ENCODE measurements at places on chromosomes 1 and 21. TPM values are rescaled to one million over a fixed set of nuclear protein-coding genes. Genes with fewer than 3 reads are reported as not detected.

DNA sequence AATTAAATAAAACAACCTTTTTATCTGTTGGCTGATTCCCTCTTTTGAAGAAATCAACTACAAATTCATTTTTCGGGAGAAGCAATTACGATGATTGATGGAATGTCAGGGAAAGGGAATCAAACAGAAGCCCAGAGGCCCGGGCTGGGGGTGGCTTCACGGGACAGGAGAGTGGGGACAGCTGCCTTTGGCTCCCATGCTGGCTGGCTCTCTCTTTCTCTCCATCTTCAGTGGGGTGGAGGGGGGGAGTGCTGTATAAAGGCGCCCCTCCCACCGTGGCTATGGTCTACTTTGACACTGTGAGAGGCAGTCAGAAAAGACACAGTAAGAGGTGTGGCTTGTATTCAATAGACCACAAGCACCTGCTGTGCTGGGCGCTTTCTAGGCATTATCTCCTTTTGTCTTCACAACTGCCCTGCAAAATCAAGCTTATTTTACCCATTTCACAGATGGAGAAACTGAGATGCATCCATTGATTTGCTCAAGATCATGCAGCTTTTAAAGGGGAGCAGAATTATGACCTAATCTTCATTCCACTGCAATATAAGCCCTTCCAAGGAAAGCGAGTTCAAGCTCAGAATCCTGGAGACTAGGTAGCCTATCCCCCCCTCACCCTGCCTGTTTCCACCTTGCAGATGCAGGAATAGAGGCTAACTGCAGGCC is 92.9 kb downstream of the GRIK3 start:
- H3K27ac ChIP-seq = no peak overlapping the region
- no peak overlapping the region for H3K4me3 ChIP-seq
- H3K4me1 ChIP-seq = no peaks in the 10 kb centered on the region
- DNase-seq = no peak
- H3K27me3 ChIP-seq = peaks cover 44% of the 10 kb centered on the region
- H3K36me3 ChIP-seq = no peaks in the 10 kb centered on the region

- H3K27me3 ChIP-seq = no peaks in the 10 kb centered on the region
- no peak overlapping the region for H3K4me3 ChIP-seq
- peak overlapping the region; percentile 17 for H3K27ac ChIP-seq
- H3K36me3 ChIP-seq = no peaks in the 10 kb centered on the region
- peaks cover 7% of the 10 kb centered on the region for H3K4me1 ChIP-seq
- DNase-seq = peak; percentile 37
Observed at GRCh38 chr1:19370453-19371170, 58.5 kb downstream of the SLC66A1 start.

- no peaks in the 10 kb centered on the region for H3K4me1 ChIP-seq
- no peaks in the 10 kb centered on the region for H3K36me3 ChIP-seq
- no peaks in the 10 kb centered on the region for H3K27me3 ChIP-seq
- DNase-seq = no peak
Observed at GRCh38 chr1:178109348-178110143, 15.6 kb downstream of the RASAL2 start.

GRCh38 chr1:20593756-20594155 is 4.9 kb downstream of the CDA start:
- DNase-seq = no peak
- H3K27me3 ChIP-seq = peaks cover 14% of the 10 kb centered on the region
- peaks cover 26% of the 10 kb centered on the region for H3K4me1 ChIP-seq
- H3K27ac ChIP-seq = no peak overlapping the region

DNA sequence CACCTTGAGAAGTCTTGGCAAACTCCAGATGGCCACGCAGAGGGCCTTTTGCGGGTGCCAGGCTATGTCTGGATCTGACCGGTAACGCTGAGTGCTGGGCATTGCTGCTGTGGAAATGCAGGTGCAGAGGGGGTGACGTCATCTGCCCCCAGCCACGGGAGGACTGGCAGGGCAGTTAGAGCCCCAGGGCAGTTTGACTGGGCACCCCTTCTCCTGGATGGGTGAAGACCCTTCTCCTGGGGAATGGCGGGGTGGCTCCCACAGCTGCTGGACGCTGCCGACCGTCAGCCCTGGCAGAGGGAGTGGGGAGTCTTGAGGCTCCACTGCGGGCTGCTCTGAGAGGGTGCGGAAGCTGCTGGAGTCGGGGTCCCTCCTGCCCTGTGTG is 12.6 kb upstream of the EDN2 start:
- H3K4me3 ChIP-seq = no peak overlapping the region
- peaks cover 17% of the 10 kb centered on the region for H3K4me1 ChIP-seq
- DNase-seq = no peak

GRCh38 chr1:8767006-8767405 is 50.4 kb downstream of the RERE start:
- H3K36me3 ChIP-seq = no peaks in the 10 kb centered on the region
- no peaks in the 10 kb centered on the region for H3K27me3 ChIP-seq
- no peak overlapping the region for H3K4me3 ChIP-seq
- H3K27ac ChIP-seq = no peak overlapping the region

GRCh38 chr1:16164213-16165072 is 8.6 kb upstream of the EPHA2 start:
- no peaks in the 10 kb centered on the region for H3K27me3 ChIP-seq
- H3K27ac ChIP-seq = no peak overlapping the region
- H3K4me3 ChIP-seq = no peak overlapping the region
- DNase-seq = no peak
- peaks cover 18% of the 10 kb centered on the region for H3K4me1 ChIP-seq

GRCh38 chr1:45802343-45803298 is 791 bp upstream of the MAST2 start:
- peaks cover 19% of the 10 kb centered on the region for H3K4me1 ChIP-seq
- peak overlapping the region; percentile 74 for H3K27ac ChIP-seq
- DNase-seq = peak; percentile 71
- no peaks in the 10 kb centered on the region for H3K27me3 ChIP-seq
- no peaks in the 10 kb centered on the region for H3K36me3 ChIP-seq
- peak overlapping the region; percentile 52 for H3K4me3 ChIP-seq

DNA sequence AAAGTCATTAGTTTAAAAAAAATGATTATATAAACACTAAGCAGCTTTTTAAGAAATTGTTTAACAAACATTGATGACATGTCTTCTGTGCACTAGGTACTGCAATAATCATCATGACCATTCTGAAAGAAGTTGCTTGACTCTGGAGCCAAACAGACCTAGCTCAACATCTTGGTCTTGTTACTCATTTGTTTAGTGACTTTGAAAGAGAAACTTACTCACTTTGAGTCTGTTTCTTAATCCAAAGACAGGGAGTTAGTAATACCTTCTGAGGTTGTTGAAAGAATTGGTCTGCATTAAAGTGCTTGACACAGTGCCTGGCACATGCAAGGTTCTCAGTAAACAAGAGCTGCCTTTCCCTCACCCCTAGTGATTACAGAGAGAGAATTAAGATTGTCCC is 84.4 kb downstream of the SGIP1 start:
- H3K36me3 ChIP-seq = no peaks in the 10 kb centered on the region
- no peak overlapping the region for H3K27ac ChIP-seq
- DNase-seq = no peak
- no peaks in the 10 kb centered on the region for H3K27me3 ChIP-seq
- no peaks in the 10 kb centered on the region for H3K4me1 ChIP-seq

DNA sequence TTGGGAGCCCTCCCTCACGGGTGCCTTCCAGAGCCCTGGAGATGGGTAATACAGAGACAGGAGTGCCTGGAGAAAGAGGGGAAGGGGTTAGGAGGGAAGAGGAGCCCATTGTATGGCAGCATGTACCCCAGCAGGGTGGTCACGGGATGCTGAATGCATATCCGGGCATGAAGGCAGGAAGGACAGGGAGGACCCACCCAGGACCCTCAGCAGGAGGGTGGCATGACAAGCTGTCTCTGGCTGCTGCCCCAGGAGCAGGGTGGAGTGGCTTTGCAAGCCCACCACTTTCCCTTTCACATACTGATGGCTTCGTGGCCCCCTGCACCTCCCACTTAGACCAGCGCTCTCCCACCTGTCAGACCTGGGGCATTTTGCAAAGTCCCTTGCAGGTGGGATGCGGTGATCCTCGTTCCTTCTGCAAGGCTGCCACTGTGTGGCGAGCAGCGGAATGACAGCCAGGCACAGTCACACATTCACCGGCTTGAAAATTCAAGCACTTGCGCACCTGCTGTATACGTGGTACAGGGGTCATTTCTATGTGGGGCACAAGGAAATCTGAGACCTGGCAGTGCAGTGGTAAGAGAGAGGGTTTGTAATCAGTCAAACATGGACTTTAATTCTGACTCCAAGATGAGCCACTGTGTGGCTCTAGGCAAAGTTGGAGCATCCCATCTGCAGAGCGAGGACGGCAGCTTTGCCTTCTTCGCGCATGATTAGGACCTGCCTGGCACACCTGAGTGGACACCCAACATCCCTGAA is 53.2 kb upstream of the TMEM51 start:
- H3K36me3 ChIP-seq = no peaks in the 10 kb centered on the region
- H3K4me1 ChIP-seq = no peaks in the 10 kb centered on the region
- no peak overlapping the region for H3K27ac ChIP-seq
- H3K27me3 ChIP-seq = peaks cover 32% of the 10 kb centered on the region
- DNase-seq = peak; percentile 41

DNA sequence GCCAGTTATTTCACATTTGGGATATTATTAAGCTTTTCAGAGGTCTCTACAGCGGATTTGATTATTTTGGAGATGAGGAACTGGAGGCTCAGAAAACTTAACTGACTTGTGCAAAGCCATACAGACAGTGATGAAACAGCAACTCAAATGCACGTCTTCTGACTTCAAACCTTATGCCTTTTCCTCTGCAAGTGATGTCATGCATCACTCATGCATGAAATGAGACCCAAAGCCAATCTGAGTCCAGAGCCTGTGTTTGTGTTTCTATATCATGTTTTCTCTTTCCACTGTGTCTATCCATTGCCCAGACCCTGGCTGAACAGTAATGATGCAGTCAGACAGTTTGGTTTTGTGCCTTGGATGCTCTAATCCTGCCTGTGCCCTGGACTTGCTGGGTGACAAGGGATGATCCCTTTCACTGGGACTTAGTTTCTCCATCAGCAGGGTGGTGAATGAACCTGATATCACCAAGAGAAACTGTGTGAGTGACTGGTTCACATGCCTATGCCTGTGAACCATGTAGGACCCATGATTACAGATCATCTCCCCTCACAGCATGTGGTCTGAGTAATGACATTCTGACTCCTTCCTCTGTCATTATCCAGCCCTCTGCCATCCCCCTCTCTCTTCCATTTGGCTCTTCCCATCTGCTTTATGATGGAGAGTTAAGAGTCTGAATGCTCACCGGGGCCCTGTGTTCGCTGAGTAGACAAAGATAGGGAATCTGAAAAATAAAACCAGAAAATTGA is 33.4 kb downstream of the SLAMF6 start:
- peaks cover 3% of the 10 kb centered on the region for H3K27me3 ChIP-seq
- no peak overlapping the region for H3K27ac ChIP-seq
- no peak overlapping the region for H3K4me3 ChIP-seq

- no peak for DNase-seq
- no peaks in the 10 kb centered on the region for H3K36me3 ChIP-seq
- H3K27ac ChIP-seq = no peak overlapping the region
- H3K4me1 ChIP-seq = no peaks in the 10 kb centered on the region
- no peak overlapping the region for H3K4me3 ChIP-seq
- H3K27me3 ChIP-seq = no peaks in the 10 kb centered on the region
Observed at GRCh38 chr1:191870490-191870889, 287.8 kb upstream of the RGS18 start.

- H3K27me3 ChIP-seq = no peaks in the 10 kb centered on the region
- H3K4me3 ChIP-seq = no peak overlapping the region
- peaks cover 34% of the 10 kb centered on the region for H3K4me1 ChIP-seq
- no peaks in the 10 kb centered on the region for H3K36me3 ChIP-seq
Observed at GRCh38 chr1:39387452-39387851, 104.0 kb upstream of the BMP8A start.

- no peaks in the 10 kb centered on the region for H3K27me3 ChIP-seq
- DNase-seq = no peak
- no peak overlapping the region for H3K27ac ChIP-seq
- no peaks in the 10 kb centered on the region for H3K4me1 ChIP-seq
Observed at GRCh38 chr1:197342669-197343068, 74.6 kb downstream of the CRB1 start.

- no peak overlapping the region for H3K4me3 ChIP-seq
- H3K27me3 ChIP-seq = no peaks in the 10 kb centered on the region
- peaks cover 6% of the 10 kb centered on the region for H3K4me1 ChIP-seq
- H3K27ac ChIP-seq = no peak overlapping the region
- no peak for DNase-seq
Observed at GRCh38 chr1:226698659-226699058, 40.4 kb downstream of the ITPKB start.

DNA sequence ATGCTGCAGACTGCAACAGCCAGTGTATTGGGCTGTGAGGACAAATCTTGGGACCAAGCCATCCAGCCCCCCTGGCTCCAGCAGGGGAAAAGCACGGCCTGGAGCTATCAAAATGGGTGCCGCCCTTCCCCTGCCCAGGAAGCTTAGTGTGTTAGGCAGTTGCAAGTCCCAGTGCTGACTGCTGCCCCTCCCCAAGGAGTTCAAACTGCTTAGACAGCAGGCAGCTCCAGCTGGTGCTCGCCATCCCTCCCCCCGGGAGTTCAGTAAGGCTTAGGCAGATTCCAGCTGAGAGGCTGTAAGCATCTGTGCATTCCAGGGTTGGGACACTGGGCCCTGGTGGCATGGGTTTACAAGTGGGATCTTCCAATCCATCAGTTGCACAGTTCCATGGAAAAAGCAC is 579.6 kb upstream of the NR5A2 start:
- no peak for DNase-seq
- no peaks in the 10 kb centered on the region for H3K27me3 ChIP-seq
- no peak overlapping the region for H3K27ac ChIP-seq
- H3K4me1 ChIP-seq = no peaks in the 10 kb centered on the region

GRCh38 chr1:16324456-16324890 is 27.8 kb downstream of the FBXO42 start:
- no peak overlapping the region for H3K4me3 ChIP-seq
- H3K4me1 ChIP-seq = peaks cover 13% of the 10 kb centered on the region
- peak; percentile 9 for DNase-seq
- H3K27me3 ChIP-seq = no peaks in the 10 kb centered on the region
- no peaks in the 10 kb centered on the region for H3K36me3 ChIP-seq

GRCh38 chr1:31423418-31423947 is 10.5 kb downstream of the SERINC2 start:
- no peak for DNase-seq
- no peaks in the 10 kb centered on the region for H3K4me1 ChIP-seq
- no peak overlapping the region for H3K27ac ChIP-seq
- peaks cover 16% of the 10 kb centered on the region for H3K27me3 ChIP-seq

GRCh38 chr1:55886856-55887712 is 671.9 kb upstream of the USP24 start:
- no peak overlapping the region for H3K4me3 ChIP-seq
- H3K4me1 ChIP-seq = no peaks in the 10 kb centered on the region
- no peaks in the 10 kb centered on the region for H3K27me3 ChIP-seq

- no peak for DNase-seq
- H3K4me1 ChIP-seq = no peaks in the 10 kb centered on the region
Observed at GRCh38 chr1:25173809-25174340, 58.4 kb downstream of the SYF2 start.

- H3K36me3 ChIP-seq = no peaks in the 10 kb centered on the region
- DNase-seq = no peak
- H3K4me3 ChIP-seq = no peak overlapping the region
- H3K27ac ChIP-seq = peak overlapping the region; percentile 18
Observed at GRCh38 chr1:150001415-150001814, 9.1 kb downstream of the OTUD7B start.

- H3K27ac ChIP-seq = peak overlapping the region; percentile 51
- no peaks in the 10 kb centered on the region for H3K4me1 ChIP-seq
- peak; percentile 19 for DNase-seq
- no peaks in the 10 kb centered on the region for H3K27me3 ChIP-seq
- H3K36me3 ChIP-seq = no peaks in the 10 kb centered on the region
Observed at GRCh38 chr1:236639686-236640085, 35.4 kb upstream of the HEATR1 start.

The CFHR5 gene
- not detected for total RNA-seq

The PTCH2 gene
- 0.36 TPM for total RNA-seq

The BNIPL gene
- total RNA-seq = 0.35 TPM

The BRDT gene
- not detected for total RNA-seq

The NLRP3 gene
- total RNA-seq = 0.28 TPM

The LCE1F gene
- total RNA-seq = not detected

The PTP4A2 gene
- 292 TPM for total RNA-seq

The PLCH2 gene
- 0.28 TPM for total RNA-seq

The CELA3B gene
- total RNA-seq = not detected

The OR2AK2 gene
- not detected for total RNA-seq

The SHISA4 gene
- total RNA-seq = 133 TPM
